Aorta (tissue), 5 donors: ENCODE measurements at places on chromosomes 5 and 9. TPM values are rescaled to one million over a fixed set of nuclear protein-coding genes. Genes with fewer than 3 reads are reported as not detected.

Gene BARHL1
- not detected for total RNA-seq

Gene RBM22
- total RNA-seq: 40.1 TPM

Gene GPR21
- 13.9 TPM for total RNA-seq

DNA sequence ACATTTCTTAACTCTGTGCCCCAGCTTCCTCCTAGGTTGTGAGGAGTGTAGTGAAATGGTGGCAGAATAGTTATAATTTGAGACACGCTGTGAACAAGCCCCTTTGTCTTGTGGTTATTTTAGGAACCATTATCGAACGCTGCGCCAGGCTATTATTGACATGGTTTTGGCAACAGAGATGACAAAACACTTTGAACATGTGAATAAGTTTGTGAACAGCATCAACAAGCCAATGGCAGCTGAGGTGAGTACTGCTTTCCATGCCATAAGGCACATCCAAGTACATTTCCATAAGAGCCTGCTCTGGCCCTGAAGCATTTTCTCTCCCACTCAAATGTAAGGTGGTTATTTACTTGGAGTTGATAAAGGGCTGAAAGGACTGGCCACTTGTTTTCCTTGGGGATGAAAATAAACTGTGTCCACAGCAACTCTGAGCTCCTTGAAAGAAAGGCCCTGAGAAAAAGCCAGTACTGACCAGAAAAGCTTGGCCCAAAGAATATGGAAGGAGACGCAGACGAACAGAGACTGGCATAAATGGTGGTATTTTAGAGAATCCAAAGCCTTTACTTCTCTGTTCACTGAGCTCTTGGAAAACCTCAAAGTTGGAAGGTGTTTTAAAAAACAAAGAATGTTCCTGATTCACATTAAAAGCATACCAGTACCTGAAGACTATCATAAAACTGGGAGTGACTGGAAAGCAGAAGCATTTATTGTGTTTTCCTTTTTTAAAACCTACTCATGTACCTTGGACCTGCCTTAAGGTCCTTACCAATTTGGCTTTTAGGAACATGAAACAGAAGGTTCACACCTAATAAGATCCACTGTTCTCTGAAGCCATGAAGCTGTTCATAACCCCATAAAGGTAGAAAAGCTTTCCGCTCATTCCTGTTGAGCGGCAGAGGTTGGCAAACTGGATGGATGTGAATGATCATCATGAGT, 72.2 kb downstream of the WDR41 start:
- H3K27ac ChIP-seq: peak overlapping the region; percentile 61
- peaks cover 3% of the 10 kb centered on the region for H3K36me3 ChIP-seq
- no peak overlapping the region for H3K4me3 ChIP-seq
- peaks cover 6% of the 10 kb centered on the region for H3K4me1 ChIP-seq
- H3K27me3 ChIP-seq: no peaks in the 10 kb centered on the region
- no peak for DNase-seq

DNA sequence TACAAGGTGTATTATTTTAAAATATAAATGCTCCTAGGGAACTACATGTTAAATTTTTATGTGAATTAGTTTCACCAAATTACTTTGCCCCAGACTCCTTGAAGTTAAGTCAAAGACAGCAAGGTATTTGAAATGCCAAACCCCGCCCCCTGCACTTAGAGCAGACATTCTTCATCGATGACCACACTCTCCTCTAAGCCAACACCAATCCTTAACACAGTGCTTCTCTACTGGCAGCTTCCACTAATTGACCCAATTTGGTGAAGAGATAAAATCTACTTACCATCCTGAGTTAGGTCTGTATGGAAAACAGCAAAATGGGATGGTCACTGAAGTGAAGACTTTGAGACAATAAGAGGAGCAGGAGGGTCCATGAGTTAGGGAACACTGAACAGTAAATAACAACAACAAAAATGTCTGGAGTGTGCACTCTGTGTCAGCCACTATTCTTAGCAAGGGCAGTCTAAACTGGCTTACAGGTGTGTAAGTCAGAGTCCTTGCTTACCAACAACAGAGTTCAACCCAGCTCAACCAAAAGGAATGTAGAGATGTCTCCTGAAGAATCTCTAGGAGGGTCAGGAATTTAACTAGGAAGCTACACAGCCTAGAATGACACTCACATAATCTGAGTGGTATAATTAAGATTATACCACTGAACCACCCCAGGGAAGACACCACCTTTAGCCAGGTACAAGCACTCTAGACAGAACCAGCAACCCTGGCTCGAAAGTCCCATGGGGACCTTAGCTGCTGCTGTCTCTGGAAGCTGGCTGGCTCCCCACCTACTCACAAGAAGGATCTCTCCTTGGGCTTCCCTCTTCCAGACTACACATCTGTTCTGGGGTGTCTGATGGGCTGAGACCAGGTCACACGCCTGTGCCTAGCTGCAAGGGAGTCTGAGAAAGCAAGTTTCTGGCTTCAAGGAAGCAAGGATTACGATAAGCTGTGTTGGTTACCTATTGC, 8.8 kb upstream of the UBE2QL1 start:
- no peak overlapping the region for H3K4me3 ChIP-seq
- H3K27ac ChIP-seq: no peak overlapping the region
- no peaks in the 10 kb centered on the region for H3K36me3 ChIP-seq
- no peaks in the 10 kb centered on the region for H3K4me1 ChIP-seq
- H3K27me3 ChIP-seq: no peaks in the 10 kb centered on the region

GRCh38 chr5:78499485-78499884, 139.1 kb downstream of the SCAMP1 start:
- H3K4me1 ChIP-seq: peaks cover 14% of the 10 kb centered on the region
- no peaks in the 10 kb centered on the region for H3K36me3 ChIP-seq
- no peak overlapping the region for H3K4me3 ChIP-seq
- H3K27ac ChIP-seq: no peak overlapping the region
